ENCODE measurements at places on chromosomes 5 and 9.

DNA sequence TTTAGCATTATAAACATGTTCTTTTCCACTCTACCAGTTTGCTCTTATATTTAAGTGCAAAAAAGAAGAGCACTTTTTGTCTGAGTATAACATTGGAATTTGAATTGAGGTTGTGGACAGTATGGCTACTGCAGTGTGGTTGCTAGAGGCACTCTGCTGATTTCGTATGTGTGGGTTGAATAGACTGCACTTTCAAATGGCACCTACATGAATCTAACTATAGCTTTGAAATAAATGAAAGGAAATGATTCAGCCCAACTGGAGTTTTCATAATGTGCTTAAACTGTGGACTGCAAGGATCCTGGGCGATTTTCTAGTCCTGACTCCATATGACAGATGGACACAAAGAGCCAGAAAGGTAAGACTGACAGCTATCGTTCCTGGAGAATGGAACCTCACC lies 657.6 kb upstream of the RIOK2 start:
- DNase-seq = no peak

GRCh38 chr9:124030969-124031451 lies 19.4 kb downstream of the LHX2 start:
- DNase-seq = no peak

DNA sequence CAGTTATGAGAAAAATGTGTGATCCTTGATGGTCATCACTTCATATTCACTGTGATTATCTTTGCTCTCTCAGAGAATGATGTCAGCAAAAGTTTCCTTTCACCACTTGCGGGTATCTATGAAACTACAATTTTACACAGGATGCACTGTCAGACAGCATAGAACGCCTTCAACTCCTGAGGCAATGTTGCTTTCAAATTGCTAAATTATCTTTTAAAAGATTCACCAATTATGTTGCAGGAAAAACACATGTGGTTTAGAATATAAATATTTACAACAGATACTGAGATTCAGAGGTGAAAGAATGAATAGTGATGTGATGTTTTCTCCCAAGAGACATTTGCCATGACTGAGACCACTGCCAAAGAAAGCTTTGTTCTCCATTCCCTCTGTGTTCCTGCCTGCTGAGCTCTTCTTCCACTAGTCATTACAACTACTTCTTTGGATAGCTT lies 879.8 kb upstream of the DMAC1 start:
- no peak for DNase-seq

- no peak for DNase-seq
Observed at GRCh38 chr9:107541523-107541922, 52.0 kb upstream of the KLF4 start.

- DNase-seq = no peak
Observed at GRCh38 chr9:1298046-1298445, 247.9 kb downstream of the DMRT2 start.

DNA sequence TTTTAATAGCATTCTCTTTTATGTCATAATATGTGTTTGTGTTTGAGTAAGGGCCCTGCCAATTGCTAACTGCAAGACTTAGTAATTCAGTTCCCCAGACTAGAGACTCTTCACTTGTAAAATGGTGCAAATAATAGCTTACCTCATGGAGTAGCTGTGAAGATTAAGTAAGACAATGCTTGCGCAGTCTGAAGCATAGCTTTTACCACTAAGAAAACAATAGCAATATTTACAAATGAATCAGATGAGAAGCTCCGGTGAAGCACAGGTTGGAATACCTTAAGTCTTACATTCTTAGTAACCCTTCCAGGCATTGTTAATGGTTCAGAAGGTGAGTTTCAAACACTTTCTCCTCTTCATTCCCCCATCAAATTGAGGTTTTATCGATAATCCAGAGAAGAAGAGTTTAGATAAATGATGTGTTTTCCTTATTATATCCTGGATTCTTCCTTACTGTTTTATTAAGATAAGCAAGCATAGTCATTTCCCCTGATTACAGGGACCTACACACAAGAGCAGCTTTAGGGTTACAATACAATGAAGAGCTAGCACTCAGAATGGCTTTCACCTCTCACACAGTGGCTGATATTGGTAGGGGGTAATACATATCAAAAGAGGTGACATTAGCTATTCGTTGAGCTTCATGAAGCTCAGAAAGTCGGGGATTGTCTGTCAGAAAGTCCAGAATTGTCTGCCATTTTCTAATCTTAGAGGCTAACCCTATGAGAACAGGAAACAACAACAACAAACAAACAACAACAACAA lies 96.4 kb upstream of the EDIL3 start:
- no peak for DNase-seq

GRCh38 chr5:1734908-1735289 lies 64.7 kb downstream of the MRPL36 start:
- no peak for DNase-seq

DNA sequence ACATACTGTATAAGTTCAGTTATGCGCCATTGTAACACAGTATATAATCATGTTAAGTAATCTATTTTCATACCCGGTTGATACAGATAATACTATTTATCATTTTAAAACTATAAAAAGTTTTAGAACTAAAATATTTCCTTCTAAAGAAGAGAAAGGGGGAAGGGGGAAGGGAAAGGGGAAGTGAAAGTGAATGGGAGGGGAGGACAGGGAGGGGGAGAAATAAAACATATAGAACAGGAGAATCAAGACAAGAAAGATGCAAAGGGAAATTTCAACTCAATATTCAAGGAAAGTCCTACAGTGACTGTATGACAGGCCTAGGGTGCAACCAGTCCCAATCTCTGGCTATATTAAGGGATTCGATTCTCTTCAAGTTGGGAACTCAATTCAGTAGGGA lies 1278.8 kb downstream of the MAT2B start:
- DNase-seq = no peak

DNA sequence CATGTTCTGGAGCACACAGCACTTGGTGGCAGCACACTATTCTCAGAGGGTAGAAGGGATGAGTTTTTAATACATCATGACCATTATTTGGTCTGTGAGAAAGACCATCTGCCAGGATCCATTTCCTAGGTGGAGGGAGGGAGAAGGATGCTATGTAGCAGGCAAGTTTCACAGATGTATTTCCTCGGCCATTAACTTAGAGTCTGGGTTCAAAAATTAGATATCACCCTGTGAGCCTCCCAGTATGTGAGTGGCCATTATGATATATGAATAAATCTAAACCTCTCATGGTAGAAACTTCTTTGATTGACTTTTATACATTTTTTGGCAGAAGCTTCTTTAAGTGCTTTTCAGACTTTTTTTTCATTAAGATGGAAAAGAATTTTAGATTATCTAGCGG lies 133.9 kb downstream of the SREK1 start:
- DNase-seq = no peak

DNA sequence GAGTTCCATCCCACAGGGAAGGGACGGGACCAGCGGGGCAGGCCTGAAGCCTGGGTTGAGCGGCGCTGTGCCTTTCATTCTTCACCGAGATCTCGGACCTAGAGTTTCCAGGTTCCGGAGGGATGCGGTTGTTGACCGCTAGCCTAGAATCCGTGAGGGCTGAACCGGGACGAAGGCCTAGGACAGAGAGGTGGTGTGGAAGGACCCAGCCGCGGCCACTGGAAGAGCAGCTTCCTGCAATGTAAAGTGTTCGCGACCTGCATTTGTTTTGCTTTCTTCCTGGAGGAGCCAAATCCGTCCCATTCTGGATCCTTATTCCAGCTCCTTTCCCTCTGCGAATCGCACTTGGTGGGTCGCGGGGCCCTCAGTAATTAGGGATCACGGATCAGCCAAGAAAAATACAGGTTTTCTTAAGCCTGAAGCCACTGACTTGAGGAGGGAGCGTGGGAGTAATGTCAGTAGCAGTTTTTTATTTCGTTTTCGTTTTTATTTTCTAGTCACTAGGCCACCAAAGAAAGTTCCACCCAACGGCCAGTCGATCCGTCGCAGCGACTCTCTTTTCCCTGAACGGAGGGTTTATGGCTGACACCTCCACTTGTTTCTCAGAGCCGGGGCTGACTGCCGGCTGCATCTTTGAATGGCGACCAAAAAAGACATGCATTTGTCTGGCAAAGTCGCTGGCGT lies 48.6 kb downstream of the ANXA2R start:
- no peak for DNase-seq

GRCh38 chr5:169567079-169567478 lies 16.5 kb upstream of the SPDL1 start:
- no peak for DNase-seq

- DNase-seq = no peak
Observed at GRCh38 chr9:120446671-120447070, 133.3 kb downstream of the CDK5RAP2 start.

DNA sequence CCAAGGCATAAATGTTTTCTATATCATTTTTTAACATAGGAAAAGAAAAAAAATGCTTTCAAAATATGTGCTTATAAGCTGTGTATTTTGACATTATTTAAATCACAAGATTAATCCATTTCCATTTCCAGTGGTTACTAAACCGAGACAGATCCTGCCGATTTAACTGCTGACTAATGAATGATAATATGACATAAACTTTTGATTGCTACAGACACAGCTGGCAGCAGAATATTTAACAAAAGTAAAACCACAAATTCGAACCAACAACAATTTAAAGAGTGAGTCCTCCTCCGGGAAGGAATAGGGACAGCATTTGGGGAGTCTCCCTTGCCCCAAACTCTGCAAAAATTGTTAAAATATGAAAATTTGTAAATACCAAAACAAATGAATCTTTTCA lies 401.3 kb upstream of the DAB2 start:
- no peak for DNase-seq

DNA sequence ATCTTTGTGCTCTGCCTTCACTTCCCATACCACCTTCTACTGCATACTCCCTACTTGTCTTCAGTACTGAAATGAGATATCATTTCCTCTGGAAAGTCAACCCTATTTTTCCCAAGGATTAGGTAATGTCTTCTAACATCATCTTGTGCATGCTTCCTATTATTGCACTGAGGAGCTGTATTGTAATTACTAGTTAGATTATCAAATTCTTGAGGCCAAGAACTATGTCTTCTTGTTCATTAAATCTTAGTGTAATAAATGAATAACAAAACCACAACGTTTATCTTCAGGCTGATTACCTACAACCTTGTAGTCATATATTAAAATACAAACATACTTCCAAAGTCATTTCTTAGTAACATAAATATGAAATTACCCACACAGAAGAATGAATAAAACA lies 87.9 kb upstream of the POU5F2 start:
- no peak for DNase-seq

DNA sequence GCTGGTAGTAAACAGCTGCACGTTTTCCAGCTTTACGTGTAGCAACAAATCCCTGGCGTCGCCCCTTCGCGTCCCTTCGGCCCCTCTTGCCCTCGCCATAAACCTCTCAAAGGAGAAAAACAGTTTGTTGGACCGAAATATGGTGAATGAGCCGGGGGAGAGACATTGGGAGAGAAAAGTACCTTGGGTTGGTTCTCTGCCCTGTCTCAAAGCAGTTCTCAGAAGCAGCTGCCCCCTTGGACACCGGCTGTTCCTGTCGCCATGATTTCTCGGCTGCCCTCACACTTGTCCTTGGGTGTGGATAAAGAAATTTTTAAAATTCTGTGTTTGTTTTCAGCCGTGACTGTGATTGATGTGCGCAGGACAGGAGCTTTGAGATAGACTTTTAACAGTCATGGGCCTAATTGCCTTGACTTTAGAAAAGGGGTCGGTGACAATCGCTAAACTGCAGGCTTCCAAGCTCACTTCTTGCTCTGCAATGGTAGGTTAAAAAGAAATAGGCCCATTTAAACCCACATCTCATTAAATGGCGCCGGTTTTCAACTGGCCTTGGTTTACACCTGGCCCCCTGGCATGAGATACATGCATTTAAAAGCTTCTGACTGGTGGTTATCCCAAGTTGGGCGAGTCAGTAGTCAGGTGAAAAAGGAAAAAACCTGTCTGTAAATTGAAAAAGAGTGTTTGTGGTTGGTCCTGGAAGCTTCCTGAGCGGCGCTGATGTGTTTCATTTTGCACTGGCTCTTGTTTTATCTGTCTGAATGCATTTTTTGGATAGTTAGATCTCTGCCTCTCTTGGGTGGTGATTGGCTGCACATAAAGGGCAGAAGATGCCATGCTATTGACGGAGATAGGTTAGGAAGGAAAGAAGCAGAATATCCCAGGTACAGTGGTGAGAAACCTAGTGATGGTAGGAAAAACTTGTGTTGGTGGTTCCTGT lies 983 bp downstream of the RCL1 start:
- DNase-seq = no peak

- no peak for DNase-seq
Observed at GRCh38 chr5:172404746-172405145, 49.6 kb downstream of the SH3PXD2B start.

- DNase-seq = no peak
Observed at GRCh38 chr9:84139296-84140070, 158.9 kb downstream of the RMI1 start.

GRCh38 chr5:66795682-66796081 lies 199.5 kb downstream of the MAST4 start:
- no peak for DNase-seq

- DNase-seq = no peak
Observed at GRCh38 chr5:169717288-169717687, 80.2 kb downstream of the DOCK2 start.

GRCh38 chr5:92687821-92688722 lies 892.9 kb downstream of the NR2F1-AS1 start:
- no peak for DNase-seq

DNA sequence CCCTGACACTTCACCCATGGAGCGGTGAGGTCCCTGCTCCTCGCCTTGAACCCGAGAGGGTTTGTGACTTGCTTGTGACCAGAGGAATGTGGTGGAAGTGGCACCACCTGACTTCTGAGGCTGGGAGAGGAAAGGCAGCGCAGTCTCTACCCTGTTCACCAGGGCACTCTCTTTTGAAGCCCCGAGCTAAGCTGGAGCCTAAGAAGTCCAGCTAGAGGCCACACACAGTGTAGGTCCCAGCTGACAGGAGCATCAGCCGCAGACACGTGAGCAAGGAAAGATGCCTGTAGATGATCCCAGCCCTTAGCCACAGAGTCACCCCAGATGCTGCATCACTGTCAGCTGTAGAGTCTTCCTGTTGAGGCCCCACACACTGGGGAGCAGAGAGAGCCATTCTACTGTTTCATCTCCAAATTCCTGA lies 1.7 kb upstream of the ANGPTL2 start:
- no peak for DNase-seq

GRCh38 chr5:139068494-139069151 lies 129.5 kb downstream of the SIL1 start:
- no peak for DNase-seq

DNA sequence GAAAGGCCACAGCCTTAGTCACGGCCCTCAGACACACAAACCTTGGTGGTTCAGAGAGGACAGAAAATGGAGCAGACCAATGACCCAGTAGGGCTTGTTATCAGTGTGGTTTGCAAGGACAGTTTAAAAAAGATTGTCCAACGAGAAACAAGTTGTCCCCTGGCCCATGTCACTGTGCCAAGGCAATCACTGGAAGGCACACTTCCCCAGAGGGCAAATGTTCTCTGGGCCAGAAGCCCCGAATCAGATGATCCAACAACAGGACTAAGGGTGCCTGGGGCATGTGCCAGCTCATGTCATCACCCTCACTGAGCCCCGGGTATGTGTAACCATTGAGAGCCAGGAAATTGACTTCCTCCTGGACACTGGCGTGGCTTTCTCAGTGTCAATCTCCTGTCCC lies 950.1 kb upstream of the CTNND2 start:
- DNase-seq = no peak

Measured in activated CD8-positive, alpha-beta memory T cell treated with anti-CD3 and anti-CD28 coated beads for 4 hours (primary cell).